ENCODE measurements at places on chromosomes 13 and 19.

DNA sequence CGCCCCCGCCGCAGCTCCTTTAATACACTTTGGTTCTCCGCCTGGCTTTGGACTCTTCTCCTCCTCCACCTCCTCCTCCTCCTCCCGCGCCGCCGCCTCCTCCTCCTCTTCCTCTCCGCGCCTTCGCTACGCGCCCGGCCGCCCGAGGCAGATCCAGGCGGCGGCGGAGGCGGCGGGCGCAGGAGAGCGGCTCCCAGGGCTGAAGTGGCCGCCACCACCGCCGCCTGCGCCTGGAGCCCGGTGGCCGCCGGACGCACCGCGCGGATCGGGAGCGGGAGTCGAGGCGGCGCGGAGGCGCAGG, at the start of gene ZIC2:
Gene ZIC2, plus strand, starts transcription at position 50 of the 301 bp plus-strand sequence. CDS start 281 bp downstream, outside the sequence.
- DNase-seq, result no peak

- DNase-seq, result peak; percentile 23
Measured at GRCh38 chr13:51781246-51782022, 22.5 kb downstream of the DHRS12 start.

GRCh38 chr13:37647031-37647650, 48.6 kb upstream of the POSTN start:
- no peak for DNase-seq

- no peak for DNase-seq
Measured at GRCh38 chr19:16397791-16398529, 73.3 kb downstream of the KLF2 start.

DNA sequence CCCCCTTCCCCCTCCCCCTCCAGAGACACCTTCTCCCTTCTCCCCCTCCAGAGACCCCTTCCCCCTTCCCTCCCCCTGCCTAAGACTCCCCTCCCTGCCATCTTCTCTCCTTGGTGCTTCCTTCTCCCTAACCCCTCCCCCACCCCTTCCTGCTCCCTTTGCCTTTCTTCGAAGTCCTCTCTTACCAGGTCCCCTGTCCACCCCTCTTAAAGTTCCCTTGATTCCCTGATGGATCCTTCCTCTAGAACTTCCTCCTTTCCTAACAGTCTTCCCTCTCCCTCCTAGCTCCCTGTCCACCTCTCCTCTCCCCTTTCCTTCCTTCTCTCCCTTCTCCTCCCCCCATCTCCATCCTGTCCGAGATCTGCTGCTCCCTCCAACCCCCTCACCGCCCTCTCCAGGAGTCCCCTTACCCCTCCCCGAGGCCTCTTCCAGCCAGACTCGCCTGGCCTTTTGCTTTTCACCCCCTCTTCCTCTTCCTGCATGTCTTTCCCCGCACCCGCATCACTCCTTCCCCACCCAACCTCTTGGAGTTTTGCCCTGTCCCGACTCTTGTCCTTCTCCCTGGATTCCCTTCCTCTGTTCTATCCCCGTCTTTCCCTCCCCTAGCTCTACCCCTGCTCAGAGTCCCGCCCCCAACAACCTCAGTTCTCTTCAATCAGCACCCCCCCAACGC, 3.1 kb downstream of the TNFSF9 start:
- no peak for DNase-seq

- peak; percentile 89 for DNase-seq
Measured at GRCh38 chr19:35318679-35319448, 10.1 kb upstream of the CD22 start.
